ENCODE measurements at places on chromosomes 7 and 10.

- DNase-seq = no peak
Measured at GRCh38 chr7:155511702-155511996, 34.7 kb downstream of the CNPY1 start.

GRCh38 chr7:113392421-113392820 is 274.1 kb upstream of the SMIM30 start:
- no peak for DNase-seq

GRCh38 chr10:121788717-121789116 is 139.1 kb downstream of the ATE1 start:
- no peak for DNase-seq

- DNase-seq = no peak
Measured at GRCh38 chr10:115918812-115919211, 354.2 kb downstream of the GFRA1 start.

GRCh38 chr7:73707045-73707631 is 12.3 kb downstream of the STX1A start:
- peak; percentile 47 for DNase-seq

DNA sequence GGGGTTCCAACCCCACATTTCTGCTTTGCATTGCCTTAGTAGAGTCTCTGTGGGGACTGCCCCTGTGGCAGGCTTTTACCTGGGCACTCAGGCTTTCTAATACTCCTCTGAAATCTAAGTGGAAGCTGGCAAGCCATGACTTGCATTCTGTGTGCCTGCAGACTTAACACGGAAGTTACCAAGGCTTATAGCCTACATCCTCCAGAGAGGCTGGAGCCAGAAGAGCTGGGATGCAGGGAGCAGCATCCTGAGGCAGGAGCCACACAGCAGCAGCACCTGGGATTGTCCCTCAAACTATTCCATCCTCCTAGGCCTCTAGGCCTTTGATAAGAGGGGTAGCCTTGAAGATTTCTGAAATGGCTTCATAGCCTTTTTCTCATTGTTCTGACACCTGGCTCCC is 22.1 kb upstream of the ABCC2 start:
- DNase-seq = no peak

- DNase-seq = no peak
Measured at GRCh38 chr10:121310151-121310711, 288.0 kb downstream of the FGFR2 start.

- DNase-seq = no peak
Measured at GRCh38 chr7:40199076-40199802, 64.4 kb downstream of the SUGCT start.

GRCh38 chr10:73759512-73760115 is 15.4 kb downstream of the SEC24C start:
- no peak for DNase-seq

- DNase-seq = no peak
Measured at GRCh38 chr10:123556049-123556448, 110.1 kb upstream of the GPR26 start.

Measured in stimulated activated naive B cell treated with anti-CD40 and anti-IgM and Interleukin-4, amounts not matched to agents 10 μg/mL and 1 μg/mL and 100 μg/mL, for 72 hours (primary cell).